ENCODE measurements at places on chromosomes 7 and 10.
A peak's percentile ranks its signal among the peaks of the same experiment; 100 is the strongest.

- DNase-seq = no peak
These were observed 73.0 kb downstream of the ZRANB1 start for GRCh38 chr10:125014836-125015355.

- peak; percentile 42 for DNase-seq
These were observed 82.0 kb downstream of the BMS1 start for GRCh38 chr10:42864575-42864974.

- no peak for DNase-seq
These were observed 6.4 kb upstream of the CYP3A4 start for GRCh38 chr7:99790407-99790806.

DNA sequence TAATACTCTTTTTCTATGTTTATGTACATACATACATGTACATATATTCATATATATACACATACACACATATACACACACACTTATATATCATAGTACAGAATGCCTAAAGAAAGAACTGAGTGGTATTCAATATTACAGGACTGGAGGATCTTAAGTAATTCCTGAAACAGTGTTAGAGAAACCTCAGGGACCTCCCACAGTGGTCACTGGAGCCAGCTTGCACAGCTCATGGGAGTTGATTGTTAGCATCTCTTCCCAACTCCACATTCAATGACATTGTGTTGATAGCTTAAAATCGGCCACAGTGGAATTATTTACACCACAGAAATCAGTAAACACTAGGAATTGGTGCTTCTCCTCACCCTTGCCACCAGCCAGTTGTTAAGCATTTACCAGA is 6.0 kb downstream of the LRRC17 start:
- no peak for DNase-seq

- no peak for DNase-seq
These were observed 3.9 kb downstream of the DOCK1 start for GRCh38 chr10:126909147-126909546.

Data from foreskin keratinocyte (primary cell).